ENCODE measurements at places on chromosomes 16 and 17. TPM values are rescaled to one million over a fixed set of nuclear protein-coding genes. Genes with fewer than 3 reads are reported as not detected.

The SGF29 gene
- total RNA-seq = 18.8 TPM

The SLC22A31 gene
- 33.9 TPM for total RNA-seq

The IL32 gene
- 4.5 TPM for total RNA-seq

The HYDIN gene
- total RNA-seq = 6.5 TPM

The NRN1L gene
- 4.7 TPM for total RNA-seq

The MGAT5B gene
- total RNA-seq = 2.9 TPM

The STAC2 gene
- 0.46 TPM for total RNA-seq

The SDK2 gene
- total RNA-seq = 5.0 TPM

The ATP6V0C gene
- total RNA-seq = 176 TPM

Measured in endodermal cell (in vitro differentiated cells).